ENCODE measurements at places on chromosomes 16 and 17.

- DNase-seq, result no peak
These were observed 68.1 kb upstream of the CACNG3 start for GRCh38 chr16:24188021-24188542.

DNA sequence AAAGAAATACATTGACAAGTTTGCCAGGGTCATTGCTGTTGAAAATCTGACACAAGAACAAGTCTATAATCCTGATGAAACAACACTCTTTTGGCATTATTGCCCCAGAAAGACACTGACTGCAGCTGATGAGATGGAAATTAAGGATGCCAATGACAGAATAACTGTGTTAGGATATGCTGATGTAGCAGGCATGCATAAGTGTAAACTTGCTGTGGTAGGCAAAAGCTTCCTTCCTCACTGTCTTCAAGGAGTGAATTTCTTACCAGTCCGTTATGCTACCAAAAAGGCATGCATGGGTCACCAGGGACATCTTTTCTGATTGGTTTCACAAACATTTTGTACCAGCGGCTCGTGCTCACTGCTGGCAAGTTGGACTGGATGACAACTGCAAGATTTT lies 10.5 kb downstream of the GDPD1 start:
- no peak for DNase-seq

DNA sequence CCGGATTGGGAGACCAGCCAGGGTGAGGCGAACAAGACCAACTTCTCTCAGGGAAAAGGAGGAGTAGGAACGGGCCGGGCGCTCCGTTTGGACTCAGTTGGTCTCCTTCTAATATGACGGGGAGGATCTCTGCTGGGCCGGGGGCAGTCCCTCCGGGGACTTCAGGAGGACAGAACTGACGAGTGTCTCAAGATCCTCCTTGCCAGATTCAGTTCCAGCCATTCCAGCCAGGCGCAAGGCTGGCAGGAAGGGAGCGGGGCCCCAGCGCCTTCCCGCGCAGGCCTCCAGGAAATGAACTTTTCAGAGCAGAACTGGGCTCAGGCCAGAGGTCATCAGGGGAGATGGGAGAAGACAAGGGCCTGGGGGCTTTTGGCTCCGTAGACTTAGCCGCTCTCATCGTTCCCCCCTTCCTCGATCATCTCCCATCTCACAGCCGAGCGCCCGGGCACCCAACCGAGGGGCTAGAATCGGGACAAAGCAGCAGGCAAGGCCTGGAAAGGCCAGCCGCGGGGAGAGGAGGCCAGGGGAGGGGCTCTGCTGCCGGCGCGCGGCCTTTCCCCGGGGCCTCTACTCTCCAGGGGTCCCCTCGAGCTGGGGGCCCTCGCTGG lies 1.6 kb downstream of the ZNF423 start:
- no peak for DNase-seq

DNA sequence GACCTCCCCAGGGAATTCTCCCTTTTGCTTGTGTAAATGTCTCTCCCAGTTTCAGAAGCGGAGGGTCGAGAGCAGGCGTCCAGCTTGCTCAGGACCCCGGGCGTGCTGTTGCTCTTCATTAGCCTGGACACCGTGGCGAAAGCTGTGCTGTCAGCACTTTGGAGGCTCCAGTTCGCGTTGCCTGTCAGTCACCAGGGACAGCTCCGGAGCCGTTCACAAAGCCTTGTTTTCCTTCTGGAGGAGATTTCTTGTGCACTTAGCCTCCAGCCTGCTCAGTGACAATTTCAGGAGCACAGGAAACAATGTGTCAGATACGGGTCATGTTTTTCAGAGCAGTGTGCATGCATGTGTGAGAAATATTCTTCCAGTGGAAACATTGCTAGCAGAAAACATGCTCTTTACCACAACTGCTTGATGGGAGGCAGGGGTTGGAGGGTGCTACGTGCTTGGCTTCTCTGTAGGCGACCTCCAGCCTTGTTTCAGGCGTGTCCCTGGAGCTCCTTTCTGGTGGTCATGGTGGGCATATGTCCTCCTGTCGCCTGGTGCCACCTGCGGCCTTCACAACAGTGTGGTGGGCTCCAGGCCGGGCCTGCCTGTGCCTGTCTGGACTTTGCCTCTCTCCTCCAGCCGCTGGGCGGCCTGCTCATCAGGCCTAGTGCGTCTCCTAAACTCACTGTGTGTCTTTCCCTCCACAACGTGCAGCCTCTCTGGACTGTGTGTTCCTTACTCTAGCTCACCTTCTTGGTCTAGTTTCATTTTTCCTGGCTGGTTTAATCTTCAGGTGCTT lies 29.0 kb downstream of the ZNF750 start:
- no peak for DNase-seq
